ENCODE measurements at places on chromosomes 16 and 17. TPM values are rescaled to one million over a fixed set of nuclear protein-coding genes. Genes with fewer than 3 reads are reported as not detected.

DNA sequence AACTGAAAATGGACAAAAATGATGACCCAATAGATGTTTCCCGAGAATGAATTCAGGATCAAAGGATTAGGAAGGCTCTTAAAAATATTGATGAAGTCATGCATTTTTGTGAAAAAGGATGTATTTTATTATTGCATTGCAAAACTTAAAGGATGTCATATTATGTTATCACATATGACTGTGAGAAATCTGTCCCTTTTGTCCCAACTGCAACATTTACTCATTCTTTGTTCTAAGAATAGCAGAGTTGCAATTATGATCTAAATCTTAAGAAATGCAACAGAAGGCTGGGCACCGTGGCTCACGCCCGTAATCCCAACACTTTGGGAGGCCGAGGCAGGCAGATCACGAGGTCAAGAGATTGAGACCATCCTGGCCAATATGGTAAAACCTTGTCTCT, 13.1 kb upstream of the MYH13 start:
- no peak overlapping the region for H3K27ac ChIP-seq
- no peak overlapping the region for H3K4me3 ChIP-seq
- H3K27me3 ChIP-seq = no peaks in the 10 kb centered on the region
- H3K4me1 ChIP-seq = no peaks in the 10 kb centered on the region

DNA sequence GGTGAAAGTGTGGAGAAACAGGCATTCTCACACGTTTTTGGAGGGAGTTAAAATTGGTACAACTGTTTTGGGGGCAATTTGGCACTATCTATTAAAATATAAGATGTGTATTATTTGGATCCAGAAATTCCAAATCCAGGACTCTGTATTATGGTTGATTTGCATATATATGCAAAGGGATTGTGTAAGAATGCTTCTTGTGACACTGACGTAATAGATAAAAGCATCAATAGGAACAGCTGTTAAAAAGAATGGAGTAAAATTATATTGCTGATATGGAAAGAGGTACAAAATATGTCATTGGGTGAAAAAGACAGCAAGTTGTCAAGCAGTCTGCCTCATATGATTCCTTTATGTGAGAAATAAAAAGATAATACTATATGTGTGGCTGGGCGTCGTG, 17.3 kb downstream of the FA2H start:
- peaks cover 5% of the 10 kb centered on the region for H3K4me1 ChIP-seq
- no peak overlapping the region for H3K4me3 ChIP-seq
- H3K27me3 ChIP-seq = no peaks in the 10 kb centered on the region
- H3K27ac ChIP-seq = peak overlapping the region; percentile 43
- no peak for DNase-seq

DNA sequence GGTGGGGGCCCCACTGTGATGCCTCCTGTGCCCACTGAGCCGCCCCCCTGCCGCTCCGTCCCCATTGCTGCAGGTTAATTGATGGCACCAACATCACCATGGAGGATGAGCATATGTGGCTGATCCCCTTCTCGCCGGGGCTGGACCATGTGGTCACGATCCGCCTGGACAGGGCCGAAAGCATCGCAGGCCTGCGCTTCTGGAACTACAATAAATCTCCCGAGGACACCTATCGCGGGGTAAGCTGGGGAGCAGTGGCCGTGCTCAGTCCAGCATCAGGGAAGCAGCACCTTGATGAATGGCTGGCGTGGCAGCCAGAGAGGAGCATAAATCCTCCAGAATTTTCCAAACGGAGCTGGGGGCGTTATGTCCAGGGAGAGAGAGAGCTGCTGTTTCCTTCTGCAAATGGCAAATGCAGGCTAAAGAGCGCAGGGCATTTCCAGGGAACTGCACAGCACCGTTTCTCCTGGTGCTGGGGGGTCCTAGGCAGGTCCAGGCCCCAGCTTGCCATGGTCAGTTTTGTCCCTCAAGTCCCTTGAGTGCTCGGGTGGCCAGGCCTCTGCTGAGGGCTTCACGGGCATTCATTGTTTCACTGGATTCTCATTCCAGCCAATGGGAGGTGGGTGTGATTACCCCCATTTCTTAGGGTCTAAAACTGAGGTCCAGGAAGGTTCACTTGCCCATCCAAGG, 216.4 kb downstream of the KATNIP start:
- DNase-seq = no peak
- H3K27me3 ChIP-seq = no peaks in the 10 kb centered on the region
- no peak overlapping the region for H3K27ac ChIP-seq
- H3K36me3 ChIP-seq = peaks cover 4% of the 10 kb centered on the region
- H3K4me3 ChIP-seq = no peak overlapping the region
- H3K4me1 ChIP-seq = no peaks in the 10 kb centered on the region

DNA sequence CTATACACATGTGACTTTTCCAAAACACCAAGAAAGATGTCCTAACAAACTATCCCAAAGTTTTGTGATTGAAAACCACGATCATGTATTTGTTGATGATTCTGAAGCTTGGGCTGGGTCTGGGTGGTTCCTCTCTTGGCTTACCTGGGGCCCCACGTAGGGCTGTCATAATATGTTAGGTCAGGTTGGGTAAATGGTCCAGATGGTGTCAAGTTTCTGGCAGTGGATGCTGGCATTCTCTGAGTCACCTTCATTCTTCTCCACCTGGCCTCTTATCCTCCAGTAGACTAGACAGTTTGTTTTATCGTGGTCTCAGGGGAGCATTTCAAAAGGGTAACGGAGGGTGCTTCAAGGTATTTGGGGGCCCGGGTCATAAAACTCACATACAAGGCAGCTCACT, 39.4 kb downstream of the SYCE1L start:
- no peaks in the 10 kb centered on the region for H3K4me1 ChIP-seq
- H3K36me3 ChIP-seq = no peaks in the 10 kb centered on the region
- no peak overlapping the region for H3K27ac ChIP-seq
- no peak for DNase-seq

GRCh38 chr17:47698749-47699535, 5.0 kb downstream of the TBKBP1 start:
- peaks cover 29% of the 10 kb centered on the region for H3K36me3 ChIP-seq
- H3K4me1 ChIP-seq = peaks cover 17% of the 10 kb centered on the region
- H3K4me3 ChIP-seq = no peak overlapping the region
- H3K27me3 ChIP-seq = no peaks in the 10 kb centered on the region

DNA sequence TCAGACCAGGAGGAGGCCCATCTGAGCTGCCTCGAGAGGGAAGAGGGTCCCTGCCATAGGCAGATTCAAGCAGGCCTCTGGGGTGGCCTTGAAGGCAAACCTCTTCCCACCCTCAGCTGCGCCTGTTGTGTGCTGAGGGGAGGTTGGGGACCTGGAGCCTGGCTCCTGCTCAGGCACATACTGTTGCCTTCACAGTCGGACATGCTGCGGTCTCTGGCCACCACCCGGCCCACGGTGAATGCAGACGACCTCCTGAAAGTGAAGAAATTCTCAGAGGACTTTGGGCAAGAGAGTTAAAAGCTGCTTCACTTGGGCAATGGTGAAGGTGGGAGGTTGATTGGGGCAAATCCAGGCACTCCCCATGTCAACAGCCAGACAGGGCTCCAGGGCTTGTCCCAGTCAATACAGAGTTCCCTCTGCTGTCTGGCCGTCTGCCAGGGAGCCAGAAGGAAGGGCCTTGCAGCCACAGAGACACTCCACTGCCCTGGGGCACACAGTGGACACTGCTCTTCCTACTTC, 6.3 kb downstream of the PDF start:
- H3K36me3 ChIP-seq = peaks cover 26% of the 10 kb centered on the region
- peaks cover 7% of the 10 kb centered on the region for H3K4me1 ChIP-seq
- no peak overlapping the region for H3K27ac ChIP-seq
- H3K27me3 ChIP-seq = no peaks in the 10 kb centered on the region

DNA sequence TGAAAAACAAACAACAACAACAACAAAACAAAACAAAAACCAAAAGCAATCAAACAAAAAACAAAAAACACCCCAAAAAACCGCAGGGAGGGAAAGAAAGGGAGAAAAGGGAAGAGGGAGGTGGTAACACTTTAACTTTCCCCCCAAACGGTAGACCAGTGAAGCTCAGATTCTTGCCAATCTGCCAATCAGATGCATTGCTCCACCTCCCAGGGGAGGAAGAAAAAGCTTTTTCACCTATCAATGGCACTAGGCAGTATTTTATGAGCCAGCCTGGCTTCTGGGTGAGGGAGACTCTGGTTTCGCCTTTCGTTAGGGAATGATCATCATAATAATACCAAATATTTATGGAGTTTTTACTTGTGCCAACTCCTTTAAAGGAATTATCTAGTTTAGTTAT, 94.1 kb downstream of the GPR139 start:
- no peaks in the 10 kb centered on the region for H3K4me1 ChIP-seq
- H3K27ac ChIP-seq = no peak overlapping the region

DNA sequence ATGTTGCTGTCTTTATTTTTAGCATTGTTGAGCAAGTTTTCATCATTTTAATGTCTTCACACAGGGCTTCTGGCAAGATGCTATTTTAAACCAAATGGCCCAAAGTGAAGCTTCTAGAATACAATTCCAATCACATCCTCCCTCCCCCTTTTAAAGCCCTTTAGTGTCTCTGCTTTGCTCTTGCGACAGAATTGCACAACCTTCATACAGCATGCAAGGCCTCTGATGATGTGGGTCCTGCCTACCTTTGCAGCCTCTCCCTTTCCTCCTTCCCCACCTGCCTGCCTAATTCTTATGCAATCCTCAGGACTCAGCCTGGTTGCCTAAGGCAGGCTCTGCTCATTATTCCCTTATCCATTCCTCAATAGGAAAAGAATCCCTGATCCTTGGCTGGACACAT, 381.7 kb downstream of the SLC39A11 start:
- H3K27ac ChIP-seq = no peak overlapping the region
- no peaks in the 10 kb centered on the region for H3K36me3 ChIP-seq
- H3K27me3 ChIP-seq = no peaks in the 10 kb centered on the region
- H3K4me3 ChIP-seq = no peak overlapping the region
- no peaks in the 10 kb centered on the region for H3K4me1 ChIP-seq

DNA sequence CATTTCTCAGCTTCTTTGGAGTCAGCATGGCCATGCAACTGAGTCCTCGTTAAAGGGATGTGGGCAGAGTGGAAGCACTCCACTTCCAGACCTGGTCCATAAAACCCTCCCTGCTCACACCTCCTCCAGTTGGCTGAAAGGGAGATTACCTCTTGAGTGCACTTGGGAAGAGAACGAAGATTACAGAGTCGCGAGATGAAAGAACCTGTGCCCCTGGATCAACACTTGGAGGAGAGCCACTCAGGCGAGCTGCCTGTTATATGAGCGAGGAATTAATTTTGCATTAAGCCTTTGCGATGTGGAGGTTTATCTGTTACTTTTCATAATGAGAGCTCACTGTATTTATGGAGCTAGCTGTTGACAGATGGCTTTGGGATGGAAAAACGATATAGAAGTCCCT, 147.9 kb downstream of the MAF start:
- H3K4me3 ChIP-seq = no peak overlapping the region
- no peaks in the 10 kb centered on the region for H3K4me1 ChIP-seq
- no peaks in the 10 kb centered on the region for H3K27me3 ChIP-seq
- H3K27ac ChIP-seq = no peak overlapping the region
- no peaks in the 10 kb centered on the region for H3K36me3 ChIP-seq
- no peak for DNase-seq

GRCh38 chr17:3788200-3788599, 12.8 kb downstream of the ITGAE start:
- H3K4me3 ChIP-seq = no peak overlapping the region
- no peak overlapping the region for H3K27ac ChIP-seq
- H3K36me3 ChIP-seq = no peaks in the 10 kb centered on the region

DNA sequence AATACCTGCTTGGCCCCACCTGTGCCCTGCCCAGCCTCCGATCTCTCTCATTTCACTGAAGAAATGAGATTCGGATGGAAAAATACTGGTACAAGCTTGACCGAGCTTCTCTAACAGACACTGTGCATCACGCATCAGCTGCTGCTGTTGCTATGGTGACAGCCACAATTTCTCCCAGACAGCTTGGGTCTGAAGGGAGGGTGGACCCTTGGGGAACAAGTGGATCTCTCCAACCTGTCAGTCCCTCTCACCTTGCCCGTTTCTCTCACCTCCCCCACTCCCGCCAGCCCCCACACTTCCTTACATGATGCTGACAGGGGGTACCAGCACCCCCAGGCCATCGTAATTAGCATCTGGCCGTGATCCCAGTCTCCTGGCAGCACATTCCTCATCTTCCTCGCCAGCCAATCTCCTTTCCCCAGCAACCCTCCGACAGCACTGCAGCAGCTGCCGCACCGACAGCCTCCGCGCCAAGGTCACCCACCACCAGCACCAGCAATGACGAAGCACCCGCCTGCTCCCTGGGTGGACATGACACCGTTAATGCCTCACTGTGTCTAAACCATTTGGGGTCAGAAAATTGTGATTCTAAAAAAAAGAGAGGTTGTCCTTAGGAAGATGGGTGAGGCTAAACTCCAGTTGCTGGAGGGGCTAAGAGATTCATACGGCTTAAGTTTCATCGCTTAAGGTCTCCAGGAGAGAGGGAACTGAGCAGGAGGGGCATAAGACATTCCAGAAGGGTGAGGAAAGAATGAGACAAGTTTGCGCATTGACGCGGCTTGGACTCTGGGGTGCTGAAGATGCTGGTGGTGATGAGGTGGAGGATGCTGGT, 58.6 kb upstream of the TNRC6A start:
- H3K4me1 ChIP-seq = no peaks in the 10 kb centered on the region
- H3K27ac ChIP-seq = no peak overlapping the region
- no peaks in the 10 kb centered on the region for H3K27me3 ChIP-seq
- no peak overlapping the region for H3K4me3 ChIP-seq

DNA sequence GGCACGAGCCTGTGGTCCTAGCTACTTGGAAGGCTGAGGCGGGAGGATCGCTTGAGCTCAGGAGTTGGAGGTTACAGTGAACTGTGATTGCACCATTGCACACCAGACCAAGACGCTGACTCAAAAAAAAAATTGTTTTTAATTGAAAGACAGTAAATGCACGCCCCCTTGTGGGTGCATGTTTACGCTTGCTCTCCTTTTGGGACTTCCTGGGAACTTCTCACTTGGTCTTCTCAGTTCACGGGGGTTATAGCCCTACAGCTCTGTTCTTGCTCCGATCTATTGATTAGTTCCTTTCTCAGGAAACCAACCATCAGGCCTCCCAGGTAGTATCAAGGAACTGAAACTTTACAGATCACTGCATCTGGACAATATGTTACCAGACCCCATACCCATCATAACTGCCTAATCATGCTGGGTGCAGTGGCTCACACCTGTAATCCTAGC, 14.2 kb upstream of the RIPOR1 start:
- H3K27ac ChIP-seq = no peak overlapping the region
- no peak overlapping the region for H3K4me3 ChIP-seq
- H3K27me3 ChIP-seq = no peaks in the 10 kb centered on the region
- no peaks in the 10 kb centered on the region for H3K4me1 ChIP-seq
- no peaks in the 10 kb centered on the region for H3K36me3 ChIP-seq

GRCh38 chr16:28623172-28623711, 13.4 kb upstream of the SULT1A1 start:
- H3K27me3 ChIP-seq = no peaks in the 10 kb centered on the region
- no peaks in the 10 kb centered on the region for H3K4me1 ChIP-seq
- H3K36me3 ChIP-seq = no peaks in the 10 kb centered on the region
- no peak for DNase-seq
- peak overlapping the region; percentile 45 for H3K4me3 ChIP-seq

GRCh38 chr17:1492249-1493206, at the start of gene MYO1C:
Gene MYO1C, minus strand, starts transcription at chr17:1492686. Its CDS starts 199 bp downstream, at chr17:1492487.
- peaks cover 31% of the 10 kb centered on the region for H3K36me3 ChIP-seq
- peak within 1 kb of the TSS; percentile 99 for H3K27ac ChIP-seq
- peak within 1 kb of the TSS; percentile 54 for H3K4me3 ChIP-seq
- no peaks in the 10 kb centered on the region for H3K27me3 ChIP-seq

- no peak overlapping the region for H3K4me3 ChIP-seq
- peaks cover 22% of the 10 kb centered on the region for H3K27me3 ChIP-seq
- H3K4me1 ChIP-seq = no peaks in the 10 kb centered on the region
- H3K27ac ChIP-seq = no peak overlapping the region
- no peaks in the 10 kb centered on the region for H3K36me3 ChIP-seq
Measured at GRCh38 chr17:79324194-79324593, 249.6 kb downstream of the ENGASE start.

GP2 gene
- 7.8 TPM for total RNA-seq

C16orf92 gene
- not detected for total RNA-seq

SMTNL2 gene
- 6.3 TPM for total RNA-seq

ZPBP2 gene
- total RNA-seq = not detected

All from tibial nerve (tissue), 4 donors.